Temporal lobe (tissue), 4 donors: ENCODE measurements at places on chromosomes 6 and 20. TPM values are rescaled to one million over a fixed set of nuclear protein-coding genes. Genes with fewer than 3 reads are reported as not detected.

Gene FAM83C
- not detected for total RNA-seq

Gene RBM12
- 73.8 TPM for total RNA-seq

Gene CST2
- not detected for total RNA-seq

Gene SPTLC3
- 0.98 TPM for total RNA-seq

Gene MEI4
- 0.25 TPM for total RNA-seq

Gene NRSN1
- total RNA-seq = 28.8 TPM

Gene EIF6
- total RNA-seq = 54.6 TPM

Gene RGS17
- total RNA-seq = 81.4 TPM

Gene POU3F2
- total RNA-seq = 156 TPM

Gene KHDC1
- total RNA-seq = 2.7 TPM

Gene SLC29A1
- 5.4 TPM for total RNA-seq

Gene TEAD3
- 0.74 TPM for total RNA-seq

Gene DNPH1
- 12.8 TPM for total RNA-seq

Gene OR12D3
- not detected for total RNA-seq

Gene SNRNP48
- total RNA-seq = 12.5 TPM

Gene NNAT
- 345 TPM for total RNA-seq

Gene PTCHD4
- total RNA-seq = 19.2 TPM

Gene PLCB1
- total RNA-seq = 51.1 TPM

Gene TRIM10
- total RNA-seq = 0.25 TPM

Gene GUCA1A
- total RNA-seq = 1.2 TPM

Gene AGER
- 0.98 TPM for total RNA-seq

Gene TNNC2
- 0.25 TPM for total RNA-seq

Gene STMN3
- 102 TPM for total RNA-seq

Gene DLK2
- 4.4 TPM for total RNA-seq

Gene FNDC11
- 4.4 TPM for total RNA-seq

Gene OSBPL2
- total RNA-seq = 32.2 TPM
